Endothelial cell (in vitro differentiated cells): ENCODE measurements at places on chromosomes 5 and 9.

DNA sequence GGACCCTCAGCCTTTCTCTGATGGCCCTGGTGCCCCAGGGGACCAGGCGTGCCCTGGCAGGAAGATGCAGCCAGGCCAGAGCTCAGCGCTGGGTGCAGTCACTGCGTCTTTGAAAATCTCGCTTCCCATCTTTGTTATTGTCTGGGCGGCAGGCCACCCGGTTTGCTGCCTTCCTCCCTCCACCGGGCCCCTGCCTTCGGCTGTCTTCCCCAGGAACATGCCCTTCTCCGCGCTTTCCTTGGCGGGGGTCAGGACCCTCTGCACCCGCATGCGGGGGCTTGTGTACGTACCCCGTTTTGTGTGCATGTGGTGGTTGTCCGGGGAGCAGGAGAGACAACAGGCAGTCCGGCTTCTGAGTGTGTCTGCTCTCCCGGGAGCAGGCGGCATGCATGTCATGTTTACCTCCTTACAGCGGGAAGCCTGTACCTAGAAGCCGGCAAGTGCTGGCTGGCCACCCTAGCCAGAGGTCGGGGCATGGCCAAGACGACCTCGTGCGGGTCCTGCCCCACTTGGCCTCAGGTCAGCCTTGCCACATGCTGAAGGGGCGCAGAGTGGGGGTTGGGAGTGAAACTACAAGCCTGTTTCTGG lies 49.5 kb downstream of the DAB2IP start:
- no peak for DNase-seq

DNA sequence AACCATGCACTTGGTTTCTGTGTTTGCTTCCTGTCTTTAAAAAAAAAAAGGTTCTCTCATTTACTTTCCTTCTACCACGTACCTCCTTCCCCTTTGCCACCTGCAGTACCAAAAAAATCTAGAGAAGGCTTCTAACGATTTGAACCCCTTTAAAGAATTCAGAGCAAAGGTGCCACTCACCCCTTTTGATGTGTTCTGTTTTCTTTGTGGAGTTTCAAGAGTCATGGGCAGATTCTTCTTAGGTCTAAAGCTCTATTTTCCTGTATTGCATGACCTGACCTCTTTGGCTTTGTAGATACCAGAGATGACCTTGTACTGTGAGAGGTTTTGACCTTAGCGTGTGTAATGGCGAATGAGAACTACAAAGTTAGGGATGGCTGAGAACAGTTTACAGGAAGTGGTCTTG lies 29.0 kb downstream of the TXNDC8 start:
- DNase-seq = no peak

- DNase-seq = no peak
These were observed 119.2 kb downstream of the SMARCA2 start for GRCh38 chr9:2134391-2134790.

- DNase-seq = no peak
These were observed 224.1 kb downstream of the ESM1 start for GRCh38 chr5:54761213-54761701.

DNA sequence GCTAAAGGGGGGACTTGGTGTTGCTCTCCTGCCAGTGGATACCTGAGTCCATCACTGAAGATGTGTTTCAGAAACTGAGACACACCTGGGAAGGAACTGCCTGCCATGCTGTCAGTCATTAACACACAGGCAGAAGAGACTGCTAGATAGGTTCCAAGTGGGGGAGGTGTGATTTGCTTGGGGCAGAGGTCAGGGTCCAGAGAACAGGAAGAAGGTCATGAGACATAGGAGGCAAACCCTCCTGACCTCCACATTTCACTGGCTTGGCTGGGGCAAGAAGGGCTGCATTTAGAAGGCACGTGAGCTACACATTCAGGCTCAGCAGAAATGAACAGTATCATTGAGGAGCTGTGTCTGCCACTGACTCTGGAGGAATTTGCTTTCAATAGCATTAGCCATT lies 215.8 kb downstream of the HSPA4 start:
- no peak for DNase-seq

- no peak for DNase-seq
These were observed 668.7 kb downstream of the NR2F1-AS1 start for GRCh38 chr5:92912283-92912682.

DNA sequence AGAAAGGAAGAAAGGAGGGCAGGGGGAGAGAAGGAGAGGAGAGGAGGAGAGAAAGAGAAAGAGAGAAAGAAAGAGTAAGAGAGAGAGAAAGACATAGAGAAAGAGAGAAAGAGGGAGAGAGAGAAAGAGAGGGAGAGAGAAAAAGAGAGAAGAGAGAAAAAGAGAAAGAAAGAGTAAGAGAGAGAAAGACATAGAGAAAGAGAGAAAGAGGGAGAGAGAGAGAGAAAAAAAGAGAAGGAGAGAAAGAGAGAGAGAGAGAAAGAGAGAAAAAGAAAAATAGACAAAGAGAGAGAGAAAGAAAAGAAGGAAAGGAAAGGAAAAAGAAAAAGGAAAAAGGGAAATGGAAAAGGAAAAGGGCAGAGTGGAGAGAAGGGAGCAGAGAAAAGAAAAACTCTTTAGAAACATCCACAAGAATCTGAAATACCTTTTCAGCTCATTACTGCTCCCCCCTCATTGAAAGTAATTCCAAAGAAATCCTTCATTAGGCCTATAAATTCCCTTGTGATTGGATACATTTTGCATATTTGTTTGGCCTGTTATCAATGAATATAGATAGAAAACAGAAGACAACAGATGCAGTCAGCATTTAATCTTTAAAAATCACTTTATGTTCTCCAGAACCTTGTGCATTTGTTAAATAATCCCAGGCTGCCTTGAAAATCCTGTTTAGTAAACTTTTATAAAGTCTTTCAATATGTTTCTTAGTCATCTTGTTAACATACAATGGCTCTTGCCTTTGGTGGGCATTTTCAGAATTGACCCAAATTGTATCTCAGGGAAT lies 411.5 kb downstream of the NFIB start:
- no peak for DNase-seq

- DNase-seq = no peak
These were observed 50.5 kb upstream of the TNFSF15 start for GRCh38 chr9:114856215-114856941.

- DNase-seq = no peak
These were observed 82.1 kb downstream of the SLF1 start for GRCh38 chr5:94700592-94700991.

- DNase-seq = no peak
These were observed 80.1 kb upstream of the ITGA1 start for GRCh38 chr5:52707616-52708015.

DNA sequence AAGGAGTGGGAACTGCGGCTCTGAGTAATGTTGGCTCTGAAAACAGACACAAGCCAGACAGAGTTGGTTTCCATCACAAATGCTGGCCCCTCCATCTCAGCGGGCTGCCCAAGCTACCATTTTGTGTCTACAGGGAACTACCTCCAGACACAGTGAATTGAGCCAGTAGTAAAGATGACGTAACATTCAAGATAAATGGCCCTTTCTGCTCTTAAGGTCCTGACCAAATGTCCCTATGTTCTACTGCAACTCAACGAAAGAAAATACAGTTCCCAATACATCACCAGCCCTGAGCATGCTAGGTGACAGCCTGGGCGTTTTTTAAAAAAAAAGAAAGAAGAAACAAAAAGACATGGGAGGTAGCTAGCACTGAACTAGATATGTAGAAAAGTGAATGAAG lies 227.8 kb upstream of the RASEF start:
- no peak for DNase-seq

- DNase-seq = no peak
These were observed 3.3 kb downstream of the NR5A1 start for GRCh38 chr9:124503713-124504529.

- DNase-seq = no peak
These were observed 9.4 kb downstream of the FYB1 start for GRCh38 chr5:39209924-39210323.

GRCh38 chr9:81156381-81156780 lies 533.0 kb downstream of the TLE1 start:
- DNase-seq = no peak

- no peak for DNase-seq
These were observed 134.5 kb downstream of the MED10 start for GRCh38 chr5:6243706-6244338.

GRCh38 chr5:172129256-172129910 lies 58.6 kb downstream of the STK10 start:
- no peak for DNase-seq

DNA sequence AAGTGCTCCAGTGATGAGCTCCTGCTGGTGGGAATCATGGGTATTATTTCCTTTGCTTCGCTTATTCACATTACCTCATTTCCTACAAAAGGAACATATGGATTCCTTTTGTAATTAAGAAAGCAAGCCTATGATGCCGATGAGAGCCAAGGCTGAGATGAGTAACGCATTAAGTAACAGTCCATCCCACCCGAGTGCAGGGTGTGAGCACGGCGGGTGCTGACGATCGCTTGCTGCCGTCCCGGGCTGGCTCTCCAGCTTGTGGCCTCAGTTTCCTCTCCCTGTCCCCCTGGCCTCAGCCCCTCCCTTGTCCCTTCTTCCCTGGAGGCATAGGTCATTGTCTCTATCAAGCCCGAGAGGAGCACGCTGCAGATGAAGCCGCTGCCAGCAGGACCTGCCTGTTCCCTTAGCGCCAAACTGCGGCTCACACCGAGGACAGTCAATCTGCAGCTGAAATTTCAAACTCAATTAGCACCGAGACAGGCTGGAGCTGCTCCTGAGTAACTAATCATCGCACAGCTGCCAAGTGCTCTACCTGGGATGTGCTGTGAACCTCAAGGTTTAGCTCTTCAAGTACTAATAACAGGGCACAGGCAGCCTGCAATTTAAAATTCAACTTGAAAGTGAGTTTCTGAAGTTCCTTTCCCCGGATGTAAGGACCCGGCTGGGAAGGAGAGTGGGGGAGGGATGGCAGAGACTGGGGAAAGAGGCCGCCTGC lies 115.2 kb upstream of the RAPGEF1 start:
- no peak for DNase-seq

DNA sequence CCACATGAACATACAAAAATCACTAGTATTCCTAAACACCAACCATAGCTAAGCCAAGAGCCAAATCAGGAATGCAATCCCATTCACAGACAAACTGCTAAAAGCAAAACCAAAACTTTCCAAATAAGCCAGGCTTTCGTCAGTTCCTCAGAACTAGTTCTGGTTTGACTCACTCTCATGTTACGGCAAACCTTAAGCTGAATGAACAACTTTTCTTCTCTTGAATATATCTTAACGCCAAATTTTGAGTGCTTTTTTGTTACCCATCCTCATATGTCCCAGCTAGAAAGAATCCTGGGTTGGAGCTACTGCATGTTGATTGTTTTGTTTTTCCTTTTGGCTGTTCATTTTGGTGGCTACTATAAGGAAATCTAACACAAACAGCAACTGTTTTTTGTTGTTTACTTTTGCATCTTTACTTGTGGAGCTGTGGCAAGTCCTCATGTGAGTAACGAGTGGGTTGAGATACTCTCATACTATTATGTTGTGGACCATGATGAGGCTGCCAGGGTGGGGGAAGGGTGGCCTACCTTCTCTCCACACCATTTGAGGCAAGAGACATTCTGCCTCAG lies at the start of gene PDCD1LG2:
TSS of gene PDCD1LG2 (plus strand) at position 172 of the 572 bp plus-strand sequence. CDS start 12,016 bp downstream, outside the sequence.
- no peak for DNase-seq

- no peak for DNase-seq
These were observed 59.3 kb downstream of the ZFAND5 start for GRCh38 chr9:72305707-72306106.

DNA sequence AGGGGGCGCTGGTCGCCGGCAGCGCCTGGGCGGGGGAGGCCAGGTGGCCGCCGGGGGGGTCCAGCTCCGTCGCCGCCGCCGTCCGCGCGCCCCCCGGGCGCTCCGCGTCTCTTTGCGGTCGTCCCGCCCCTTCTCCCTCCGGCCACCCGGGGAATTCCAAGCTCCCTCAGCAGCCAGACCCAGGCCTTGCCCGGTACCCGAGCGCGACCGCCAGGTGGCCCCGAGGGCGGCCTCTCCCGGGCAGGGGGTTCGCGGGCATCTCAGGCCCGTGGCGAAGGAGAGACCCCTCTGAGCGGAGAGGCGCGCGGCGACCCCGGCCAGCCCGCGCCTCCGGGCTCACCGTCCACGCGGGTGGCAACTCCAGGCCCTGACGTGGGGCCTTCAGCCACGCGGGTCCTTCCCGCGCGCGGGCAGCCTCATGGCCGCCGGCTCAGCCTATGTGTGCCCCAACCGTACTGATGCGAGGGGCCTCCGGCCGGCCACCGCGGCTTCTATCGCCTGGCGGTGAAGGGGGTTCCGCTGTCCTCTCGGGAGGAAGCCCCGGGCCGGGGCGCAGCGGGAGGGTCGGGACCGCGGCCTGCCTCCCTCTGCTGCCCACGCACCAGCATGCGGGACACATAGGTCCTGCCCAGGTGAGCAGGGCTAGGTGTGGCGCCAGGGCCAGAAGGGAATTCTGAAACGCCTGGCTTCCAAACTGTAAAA lies 529 bp upstream of the NRARP start:
- no peak for DNase-seq

- DNase-seq = no peak
These were observed 721.2 kb upstream of the COX7C start for GRCh38 chr5:85896514-85896913.

- no peak for DNase-seq
These were observed 284.4 kb upstream of the SMC2 start for GRCh38 chr9:103809745-103810144.
